Stimulated activated CD8-positive, alpha-beta memory T cell treated with anti-CD3 and anti-CD28 coated beads, Interleukin-12 subunit alpha, Interleukin-12 subunit beta, amount 100 ng/mL, for 1 hour (primary cell): ENCODE measurements at places on chromosomes 3 and 15.

DNA sequence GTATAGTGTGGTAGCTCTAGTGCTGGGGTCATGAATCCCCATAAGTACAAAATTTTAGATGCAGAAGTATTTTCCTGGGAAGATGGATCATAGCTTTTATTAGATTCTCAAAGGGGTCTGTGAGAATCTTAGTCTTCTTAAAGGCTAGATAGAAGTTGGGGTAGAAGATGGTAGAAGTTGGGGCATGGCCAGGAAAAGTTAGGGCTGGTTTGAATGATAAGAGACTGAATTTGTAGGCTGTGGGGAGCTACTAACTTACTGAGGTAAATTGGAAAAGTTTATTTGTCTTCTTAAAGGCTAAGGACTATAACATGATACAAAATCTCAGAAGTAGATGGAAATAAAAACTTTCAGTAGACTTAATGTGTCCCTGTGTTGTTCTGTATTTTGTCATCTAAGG, 1.6 kb upstream of the UBE2Q2 start:
- DNase-seq, result no peak

- no peak for DNase-seq
Measured at GRCh38 chr3:47347217-47347801, 33.5 kb upstream of the PTPN23 start.

DNA sequence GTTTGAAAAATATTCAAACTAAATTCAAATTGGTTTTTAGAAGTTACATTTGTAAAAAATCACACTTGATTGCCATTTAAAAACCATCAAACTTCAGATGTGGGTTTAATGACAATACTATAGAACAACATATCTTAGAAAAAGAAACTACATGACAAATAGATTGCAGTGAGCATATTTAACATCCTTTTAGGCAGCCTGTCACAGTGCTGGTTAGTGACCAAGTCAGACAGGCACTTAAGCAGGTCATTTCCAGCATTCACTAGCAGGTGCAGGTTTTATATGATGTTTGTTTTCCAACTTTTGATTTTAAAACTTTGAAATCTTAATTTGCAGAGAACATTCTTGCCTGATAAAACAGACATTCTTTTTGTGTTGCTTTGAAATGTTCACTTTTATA, 115.7 kb downstream of the MBNL1 start:
- DNase-seq, result no peak

DNA sequence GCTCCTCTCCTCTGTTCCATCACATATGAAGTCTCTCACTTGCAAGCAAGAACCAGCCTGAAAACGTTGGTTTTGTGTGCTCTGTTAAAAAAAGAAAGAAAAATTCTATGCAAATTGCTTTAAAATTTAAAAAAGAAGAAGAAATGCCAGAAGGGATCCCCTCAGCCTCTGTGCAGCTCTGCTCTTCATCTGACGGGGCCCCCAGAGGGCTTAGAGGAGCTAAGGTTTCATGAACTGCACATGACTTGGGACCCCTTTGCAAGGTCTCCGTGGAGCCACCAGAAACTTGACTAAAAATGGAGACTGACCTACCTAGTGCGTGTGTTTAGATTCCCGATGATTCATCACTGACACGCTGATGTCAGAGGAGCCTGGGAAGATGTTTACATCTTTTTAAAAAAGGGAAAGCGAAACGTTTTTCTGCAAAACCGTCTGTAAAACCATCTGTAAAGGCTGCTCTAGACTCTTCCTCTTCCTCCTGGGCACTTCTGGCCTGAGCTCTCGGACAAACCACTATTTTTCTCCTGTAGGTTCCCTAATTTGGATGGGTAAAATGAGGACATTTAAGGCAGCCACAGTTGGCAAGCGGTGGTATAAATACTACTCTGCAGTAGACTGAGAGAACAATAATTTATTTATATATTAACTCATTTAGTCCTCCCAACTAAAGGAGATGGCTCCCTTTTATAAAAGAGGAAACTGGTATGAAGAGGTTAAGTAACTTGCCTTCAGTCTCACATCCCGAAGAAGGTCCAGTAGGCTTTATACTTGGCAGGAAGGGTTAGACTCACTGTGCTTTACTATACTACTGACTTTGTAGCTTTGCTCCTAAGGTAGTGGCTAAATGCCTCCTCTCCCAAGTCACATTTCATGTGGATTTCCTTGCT, 67.2 kb upstream of the POLG start:
- no peak for DNase-seq

DNA sequence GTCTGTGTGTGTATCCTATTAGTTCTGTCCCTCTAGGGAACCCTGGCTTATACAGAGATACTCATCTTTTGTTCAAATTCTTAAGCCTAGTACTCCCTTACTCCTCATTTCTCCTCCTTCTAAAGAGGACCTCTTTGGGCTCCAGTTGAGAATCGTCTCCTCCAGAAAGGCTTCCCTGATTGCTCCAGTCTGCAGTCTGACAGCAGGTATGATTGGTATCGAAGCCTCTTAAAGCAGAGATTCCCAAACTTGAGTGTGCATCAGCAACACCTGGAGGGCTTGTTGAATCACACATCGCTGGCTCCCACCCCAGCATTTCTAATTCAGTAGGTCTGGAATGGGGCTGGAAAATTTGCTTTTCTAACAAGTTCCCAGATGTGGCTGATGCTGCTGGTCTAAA, 60.9 kb upstream of the NMNAT3 start:
- no peak for DNase-seq

DNA sequence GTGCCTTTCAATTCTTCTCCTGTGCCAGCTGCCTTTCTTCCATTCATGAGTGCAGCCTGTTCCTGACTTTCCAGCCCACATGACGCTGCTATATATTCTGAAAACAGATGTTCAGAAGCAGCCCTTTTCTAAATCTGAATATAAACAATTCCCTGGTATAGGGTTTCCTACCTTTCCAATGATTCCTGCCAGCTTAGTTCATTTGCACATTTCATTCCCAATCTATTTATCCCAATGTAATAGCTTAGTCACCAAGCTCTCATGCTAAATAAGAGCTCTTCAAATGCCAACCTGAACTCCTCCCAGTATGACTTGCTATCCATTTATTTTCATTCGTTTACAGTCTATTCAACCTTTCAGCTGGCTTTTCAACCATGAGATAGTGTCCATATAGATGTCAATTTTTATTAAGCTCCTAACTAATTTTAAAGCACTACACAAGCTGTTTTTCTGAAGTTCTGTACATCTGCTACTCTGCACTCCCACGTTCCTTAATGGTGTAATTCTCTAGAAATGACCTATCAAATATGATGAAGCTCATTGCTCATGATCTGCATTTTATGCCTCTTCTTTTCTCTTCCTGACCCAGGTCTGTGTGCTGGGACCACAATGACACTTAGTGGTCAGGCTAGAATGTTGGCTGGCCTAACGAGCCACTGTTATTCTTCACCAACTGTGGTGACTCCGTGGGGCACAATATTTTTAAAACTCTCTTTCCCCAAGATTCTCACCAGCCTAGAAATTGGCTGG, 605.0 kb upstream of the TBL1XR1 start:
- no peak for DNase-seq

DNA sequence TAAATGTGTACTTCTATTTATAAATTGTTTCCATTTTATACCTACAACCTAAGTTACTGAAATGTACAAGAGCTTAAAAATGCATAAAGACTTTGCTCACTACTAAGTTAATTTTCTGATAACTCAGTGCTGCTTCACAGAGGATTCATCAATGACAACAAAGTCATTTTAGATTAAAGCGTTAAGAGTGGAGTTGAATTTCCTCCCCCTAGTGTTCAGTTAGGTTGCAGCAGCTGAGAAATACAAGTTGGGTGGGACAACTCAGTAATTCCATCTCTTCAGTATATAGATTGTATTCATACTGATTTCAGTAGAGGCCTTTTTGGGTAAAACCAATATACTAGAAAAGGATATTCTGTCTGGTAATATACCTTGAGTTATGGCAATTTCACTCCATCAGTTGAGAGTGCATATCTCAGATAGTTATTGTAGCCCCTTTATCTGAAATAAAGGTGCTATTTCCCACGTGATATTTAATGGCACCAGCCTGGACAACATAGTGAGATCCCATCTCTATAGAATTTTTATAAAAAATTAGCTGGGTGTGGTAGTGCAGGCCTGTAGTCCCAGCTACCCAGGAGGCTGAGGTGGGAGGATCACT, 6.9 kb upstream of the RPL35A start:
- DNase-seq, result no peak

DNA sequence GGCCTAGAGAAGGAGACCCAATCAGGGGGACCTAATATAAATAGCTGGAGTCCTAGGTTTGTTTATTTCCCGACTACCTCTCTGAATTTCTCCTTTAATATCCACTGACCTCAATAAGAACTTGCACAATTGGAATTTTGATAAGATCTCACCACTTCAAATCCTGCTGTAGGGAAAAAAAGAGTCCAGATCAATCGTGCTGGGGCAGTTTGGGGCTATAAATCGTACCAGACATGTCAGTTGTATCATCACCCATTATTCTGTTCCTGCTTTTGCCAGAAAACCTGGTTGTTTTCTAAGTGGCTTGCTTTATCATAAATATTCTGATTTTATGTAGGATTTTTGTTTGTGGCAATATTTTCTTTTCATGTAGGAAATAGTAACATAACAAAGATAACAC, 281.3 kb downstream of the DIPK2A start:
- DNase-seq, result no peak

DNA sequence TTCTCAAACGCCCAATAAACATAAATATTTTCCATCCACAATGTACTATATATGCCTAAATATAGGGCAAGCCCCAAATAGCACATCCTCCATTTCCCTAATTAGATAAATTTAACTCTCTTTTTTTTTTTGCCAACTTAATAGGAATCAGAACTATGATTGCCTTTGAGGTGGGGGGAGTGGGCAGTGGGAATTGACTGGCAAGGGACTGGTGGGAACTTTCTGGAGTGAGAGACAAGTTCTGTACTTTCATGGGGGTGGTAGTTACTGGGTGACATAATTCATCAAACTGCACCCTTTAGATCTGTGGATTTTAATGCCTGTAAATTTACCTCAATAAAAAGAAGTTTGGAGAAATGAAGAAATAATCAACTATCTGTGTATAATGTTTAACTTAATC, 88.2 kb upstream of the CTDSPL start:
- DNase-seq, result no peak

GRCh38 chr3:42118762-42119361, 27.7 kb downstream of the TRAK1 start:
- DNase-seq, result no peak

- no peak for DNase-seq
Measured at GRCh38 chr15:72358121-72358520, 17.7 kb downstream of the HEXA start.

DNA sequence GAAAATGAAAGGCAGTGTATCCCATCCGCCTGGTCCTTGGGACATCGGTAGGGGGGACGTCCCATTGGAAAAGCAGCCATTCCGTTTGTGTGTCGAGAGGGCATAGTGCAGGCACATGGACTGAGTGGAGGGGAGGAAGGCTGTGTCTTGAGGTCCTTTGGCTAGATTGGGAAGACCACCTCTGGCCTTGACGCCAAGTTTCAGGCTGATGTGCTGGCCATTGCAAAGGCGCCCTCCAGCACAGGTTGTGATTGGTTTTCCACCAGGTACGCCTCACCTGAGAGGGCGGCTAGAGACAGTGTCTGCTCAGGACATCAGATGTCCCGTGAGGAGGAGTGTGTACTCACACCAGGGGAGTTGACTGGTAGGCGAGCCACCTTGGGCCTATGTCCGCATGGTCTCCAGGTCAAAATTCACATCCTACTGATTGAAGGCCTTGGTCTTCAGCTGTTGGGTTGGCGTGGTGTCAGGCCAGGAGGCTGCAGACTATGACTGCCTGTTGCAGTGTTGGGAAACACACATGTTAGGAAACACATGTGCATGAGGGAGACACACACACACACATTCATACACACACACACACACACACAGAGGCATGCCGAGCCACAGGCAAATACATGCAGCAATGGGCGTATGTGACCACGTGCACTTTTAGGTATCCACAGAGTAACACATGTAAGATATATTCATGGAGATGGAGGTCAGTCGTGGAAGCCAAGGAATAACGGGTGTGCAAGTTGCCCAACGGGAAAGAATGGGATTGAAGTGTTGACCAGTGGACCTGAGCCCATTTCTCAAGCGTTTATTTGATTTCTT, 98.4 kb downstream of the SNRPN start:
- no peak for DNase-seq
